ENCODE measurements at places on chromosomes 7 and 10. TPM values are rescaled to one million over a fixed set of nuclear protein-coding genes. Genes with fewer than 3 reads are reported as not detected.

GRCh38 chr7:47748041-47748440 is 166.1 kb upstream of the TNS3 start:
- no peaks in the 10 kb centered on the region for H3K36me3 ChIP-seq
- peaks cover 4% of the 10 kb centered on the region for H3K27me3 ChIP-seq
- peaks cover 9% of the 10 kb centered on the region for H3K4me1 ChIP-seq
- no peak overlapping the region for H3K4me3 ChIP-seq
- no peak for DNase-seq

- H3K4me1 ChIP-seq = no peaks in the 10 kb centered on the region
- H3K27ac ChIP-seq = no peak overlapping the region
- no peak for DNase-seq
These were observed 56.2 kb upstream of the OPN4 start for GRCh38 chr10:86598151-86598550.

Gene HKDC1
- 0.80 TPM for total RNA-seq

Gene PKD1L1
- 0.78 TPM for total RNA-seq

GRCh38 chr10:68180490-68180889 is 51.4 kb downstream of the ATOH7 start:
- H3K36me3 ChIP-seq = no peaks in the 10 kb centered on the region
- H3K4me1 ChIP-seq = no peaks in the 10 kb centered on the region
- no peak overlapping the region for H3K27ac ChIP-seq
- no peak overlapping the region for H3K4me3 ChIP-seq
- no peak for DNase-seq
- peaks cover 10% of the 10 kb centered on the region for H3K27me3 ChIP-seq
